ENCODE measurements at places on chromosomes 1 and 21.

GRCh38 chr1:98988904-98989555, 15.6 kb downstream of the PLPPR5 start:
- DNase-seq: no peak

GRCh38 chr1:56901716-56902115, 47.1 kb downstream of the C8A start:
- no peak for DNase-seq

- DNase-seq: no peak
Observed at GRCh38 chr1:232262991-232263390, 366.9 kb downstream of the SIPA1L2 start.

DNA sequence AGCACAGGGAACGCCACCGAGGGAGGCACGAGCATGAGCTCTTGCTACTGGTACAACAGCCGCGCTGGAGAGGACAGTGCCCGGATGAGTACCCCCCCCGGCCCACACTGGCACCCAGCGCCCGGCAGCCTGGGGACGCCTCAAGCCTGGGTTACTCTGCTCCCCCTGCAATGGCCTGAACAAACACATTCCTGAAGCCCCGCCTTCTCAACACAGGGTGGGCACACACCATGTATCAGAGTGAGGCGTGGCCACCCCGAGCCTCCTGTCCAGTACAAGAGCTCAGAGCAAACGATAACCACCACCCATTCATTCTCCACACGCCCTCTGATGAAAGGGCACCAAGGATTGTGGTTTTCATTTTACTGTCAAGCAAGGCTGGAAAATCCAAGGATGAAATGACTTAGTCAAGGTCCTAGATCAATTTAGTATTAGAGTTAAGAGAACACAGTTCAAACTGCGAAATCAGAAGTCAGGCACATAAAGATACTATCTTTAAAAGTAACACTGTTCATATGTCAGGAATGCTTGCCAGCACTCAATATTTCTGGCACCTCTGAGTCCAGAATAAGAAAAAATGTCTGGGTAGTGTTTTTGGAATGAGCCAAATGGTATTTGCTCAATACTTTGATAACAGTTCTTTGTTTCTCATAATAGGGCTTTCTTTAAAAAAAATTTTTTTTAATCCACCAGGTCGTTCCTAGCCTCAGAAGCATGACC, 22.0 kb downstream of the UBE2G2 start:
- no peak for DNase-seq

DNA sequence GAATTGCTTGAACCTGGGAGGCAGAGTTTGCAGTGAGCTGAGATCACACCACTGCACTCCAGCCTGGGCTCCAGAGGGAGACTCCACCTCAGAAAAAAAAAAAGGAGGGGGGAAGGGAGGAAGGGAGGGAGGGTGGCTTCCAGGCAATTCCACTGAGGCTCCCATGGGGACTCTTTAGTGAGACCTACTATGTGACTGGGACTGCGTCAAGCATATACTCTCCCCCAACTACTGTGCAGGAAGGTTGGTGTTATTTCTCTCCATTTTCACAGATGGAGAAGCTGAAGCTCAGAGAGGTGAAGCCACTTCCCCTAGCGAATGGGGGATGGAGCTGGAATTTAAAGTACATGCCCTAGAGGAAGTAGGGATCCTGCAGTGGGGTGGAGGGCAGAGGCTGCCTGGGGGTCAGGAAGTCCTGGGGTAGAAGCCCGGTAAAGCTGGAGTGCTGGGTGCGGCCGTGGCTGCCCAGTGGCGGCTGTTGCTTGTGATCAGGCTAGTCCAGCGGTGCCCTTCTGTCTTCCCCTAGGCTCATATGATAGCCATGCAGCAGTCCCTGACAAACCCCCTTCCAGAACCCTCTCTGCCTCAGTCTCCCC, 40.3 kb downstream of the RAP1GAP start:
- DNase-seq: no peak

DNA sequence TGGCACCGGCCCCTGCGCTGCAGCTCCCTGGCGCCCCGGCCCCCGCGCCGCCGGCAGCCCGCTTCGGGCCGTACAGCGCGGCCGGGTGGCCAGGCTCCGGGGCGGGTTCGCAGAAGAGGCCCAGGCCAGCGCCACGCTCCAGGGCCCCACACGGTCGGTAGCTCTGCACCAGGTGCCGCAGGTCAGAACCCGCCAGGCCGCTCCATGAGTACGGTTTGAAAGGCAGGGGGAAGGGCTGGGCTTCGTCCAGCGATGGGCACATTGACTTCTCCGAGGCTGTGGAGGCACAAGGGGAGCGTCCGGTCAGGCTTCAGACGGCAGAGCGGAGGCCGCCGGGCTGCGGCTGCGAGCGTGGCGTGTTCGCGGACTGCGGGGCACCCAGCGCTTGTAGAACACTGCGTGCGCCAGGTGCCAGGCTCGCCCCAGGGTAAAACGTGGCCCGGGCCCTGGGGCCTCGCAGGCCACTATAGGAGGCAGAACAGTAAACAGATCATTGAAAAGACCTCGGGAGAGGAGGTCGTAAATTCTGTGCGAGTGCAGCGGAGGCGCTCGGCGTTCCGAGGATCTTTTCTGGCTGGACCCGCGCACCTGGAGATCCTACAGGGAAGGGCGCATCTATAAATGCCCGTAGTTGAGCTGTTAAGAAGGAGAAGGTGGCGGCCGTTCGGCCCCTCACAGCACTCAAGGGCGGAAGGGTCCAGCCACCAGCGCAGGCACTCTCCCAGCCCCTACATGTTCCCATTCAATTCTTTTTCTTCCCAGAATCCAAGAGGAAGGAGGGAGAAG, 5.7 kb downstream of the GFI1 start:
- no peak for DNase-seq

GRCh38 chr1:223363057-223363855, 720 bp downstream of the SUSD4 start:
- peak; percentile 9 for DNase-seq

DNA sequence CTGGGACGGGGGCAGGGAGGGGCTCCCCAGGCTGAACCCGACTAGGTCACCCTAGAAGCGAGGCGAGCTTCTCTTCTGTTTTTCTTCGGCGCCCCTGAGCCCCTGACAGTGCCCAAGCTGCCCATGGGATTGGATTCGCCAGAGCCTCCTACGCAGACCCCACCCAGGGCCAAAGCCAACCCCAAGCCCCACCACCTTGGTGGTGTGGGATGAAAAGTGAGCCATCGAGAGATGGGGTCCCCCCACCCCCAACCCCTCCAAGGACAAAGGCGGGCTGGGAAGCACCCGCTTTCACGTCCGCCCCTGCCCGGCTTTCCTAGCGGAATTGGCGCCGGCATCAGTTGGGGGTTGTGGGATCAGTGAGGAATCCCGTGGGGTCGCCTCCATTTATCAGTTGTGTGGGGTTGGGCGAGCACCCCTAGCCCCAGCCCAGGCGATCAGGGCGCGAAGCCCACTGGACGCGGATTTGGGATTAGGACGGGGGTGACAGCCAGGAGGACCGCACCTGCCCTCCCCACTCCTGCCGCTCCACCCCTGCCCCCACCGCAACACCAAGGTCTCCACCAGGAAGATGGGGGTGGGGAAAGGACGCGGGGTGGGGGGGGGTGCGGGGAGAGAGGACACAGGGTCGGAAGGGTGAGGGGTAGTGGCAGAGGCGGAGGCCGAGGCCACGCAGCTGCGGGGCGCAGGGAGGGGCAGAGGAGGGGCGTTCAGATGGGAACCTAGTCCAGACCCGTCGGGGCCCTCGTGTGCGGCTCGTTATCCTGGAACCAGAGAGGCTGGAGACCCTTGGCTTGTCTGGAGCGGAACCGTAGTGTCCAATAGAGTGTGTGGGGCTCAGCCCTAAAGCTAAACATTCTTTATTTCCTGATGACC, 4.4 kb downstream of the TSPEAR start:
- DNase-seq: no peak

GRCh38 chr21:45032977-45033710, 41.2 kb upstream of the ADARB1 start:
- no peak for DNase-seq

GRCh38 chr1:86764523-86764922, 60.1 kb downstream of the SH3GLB1 start:
- DNase-seq: no peak

DNA sequence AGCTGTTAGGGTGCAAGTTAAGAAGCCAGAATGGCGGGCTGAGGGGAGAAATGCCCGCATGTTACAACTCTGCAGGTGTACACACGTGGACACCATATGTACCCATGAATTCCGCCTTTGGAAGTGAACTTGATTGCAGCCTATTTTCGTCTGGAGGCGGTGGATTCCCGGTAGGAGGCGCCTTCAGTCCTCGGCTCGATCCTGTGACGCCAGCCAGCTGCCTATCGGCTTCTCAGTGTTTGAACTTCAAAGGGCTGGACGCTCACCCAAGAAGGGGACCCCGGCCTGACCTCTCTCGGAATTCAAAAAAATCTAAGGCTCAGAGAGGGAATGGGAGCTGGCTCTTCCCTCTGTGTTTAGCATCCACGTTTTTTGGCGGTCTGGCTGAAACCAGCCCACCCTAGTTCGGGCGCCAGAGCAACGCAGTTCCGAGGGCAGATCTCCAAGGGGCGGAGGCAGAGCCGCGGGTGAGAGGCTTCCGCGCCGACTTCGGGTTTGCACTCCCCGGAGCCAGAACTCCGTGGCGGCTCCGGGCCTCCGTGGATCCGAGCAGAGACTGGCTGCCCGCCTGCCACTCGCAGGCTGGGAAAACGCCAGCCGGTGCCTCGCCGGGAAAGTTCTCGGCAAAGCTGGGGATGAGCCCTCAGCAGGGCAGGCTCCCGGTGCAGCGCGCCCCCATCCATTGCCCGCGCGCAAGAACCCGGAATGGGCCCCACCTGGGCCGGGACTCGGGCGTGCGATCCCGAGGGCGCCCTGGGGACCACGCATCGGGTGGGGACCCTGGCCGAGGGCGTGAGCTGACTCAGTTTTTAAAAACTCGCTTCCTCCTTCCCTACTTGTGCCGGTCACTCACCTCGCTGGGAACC, 996 bp upstream of the TMEM51 start:
- no peak for DNase-seq

- DNase-seq: no peak
Observed at GRCh38 chr1:12430525-12430924, 187.5 kb downstream of the DHRS3 start.

- no peak for DNase-seq
Observed at GRCh38 chr1:229437443-229437842, 3.5 kb upstream of the ACTA1 start.

DNA sequence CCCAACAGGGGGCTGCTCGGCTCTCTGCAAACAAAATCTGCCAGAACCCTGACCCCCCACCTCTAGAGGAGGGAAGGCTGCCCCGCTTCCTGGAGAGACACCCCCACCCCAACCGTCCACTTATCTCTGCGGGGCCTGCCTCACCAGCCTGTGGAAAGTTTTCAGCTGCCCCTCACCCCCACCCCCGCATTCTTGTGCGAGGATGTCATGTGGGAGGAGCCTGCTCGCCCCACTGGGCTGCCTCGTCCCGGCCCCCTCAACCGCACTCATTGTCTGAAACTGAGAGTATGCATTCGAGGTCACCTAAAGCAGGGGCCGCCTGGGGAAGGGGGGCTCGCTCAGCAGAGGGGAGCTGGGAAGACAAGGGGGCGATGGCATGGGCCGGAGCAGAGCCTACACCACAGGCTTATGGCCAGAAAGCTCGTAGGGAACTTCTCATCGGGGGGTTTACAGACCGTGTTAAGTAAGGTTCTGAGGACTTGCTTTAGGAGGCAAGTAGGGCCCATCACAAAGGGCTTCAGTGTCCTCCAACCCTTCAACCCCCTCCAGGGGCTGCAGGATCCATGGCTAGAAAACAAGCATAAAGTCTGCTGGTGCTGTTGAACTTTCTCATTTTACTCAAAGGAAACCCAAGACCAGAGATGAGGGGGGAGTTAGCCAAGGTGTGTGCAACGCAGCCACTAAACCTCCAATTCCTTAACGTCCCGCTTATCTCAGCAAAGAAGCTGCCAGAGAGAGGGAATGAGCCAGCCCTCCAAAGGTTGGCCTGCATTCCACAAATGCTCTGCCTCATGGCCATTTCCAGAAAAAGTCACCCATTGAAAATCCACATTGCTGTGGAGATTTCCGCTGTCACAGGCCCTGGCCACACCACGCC, 9.4 kb downstream of the EPHA2 start:
- DNase-seq: no peak

- DNase-seq: no peak
Observed at GRCh38 chr1:247962911-247963588, 2.0 kb upstream of the OR2AK2 start.

- DNase-seq: no peak
Observed at GRCh38 chr1:226782845-226783601, 43.9 kb upstream of the ITPKB start.

DNA sequence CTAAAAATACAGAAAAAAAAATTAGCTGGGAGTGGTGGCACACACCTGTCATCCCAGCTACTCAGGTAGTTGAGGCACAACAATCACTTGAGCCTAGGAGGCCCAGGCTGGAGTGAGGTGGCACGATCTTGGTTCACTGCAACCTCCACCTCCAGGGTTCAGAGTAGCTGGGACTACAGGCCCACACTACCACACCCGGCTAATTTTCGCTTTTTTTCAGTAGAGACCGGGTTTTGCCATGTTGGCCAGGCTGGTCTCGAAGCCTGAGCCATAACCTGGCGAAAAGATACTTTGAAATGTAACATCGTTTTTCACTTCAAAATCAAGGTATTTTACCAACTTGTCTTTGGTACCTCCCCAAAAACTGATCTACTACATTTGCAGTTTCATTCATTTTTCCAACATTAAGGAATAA, 6.1 kb downstream of the GAS5 start:
- no peak for DNase-seq

GRCh38 chr21:44089001-44089911, 17.9 kb upstream of the PWP2 start:
- no peak for DNase-seq

DNA sequence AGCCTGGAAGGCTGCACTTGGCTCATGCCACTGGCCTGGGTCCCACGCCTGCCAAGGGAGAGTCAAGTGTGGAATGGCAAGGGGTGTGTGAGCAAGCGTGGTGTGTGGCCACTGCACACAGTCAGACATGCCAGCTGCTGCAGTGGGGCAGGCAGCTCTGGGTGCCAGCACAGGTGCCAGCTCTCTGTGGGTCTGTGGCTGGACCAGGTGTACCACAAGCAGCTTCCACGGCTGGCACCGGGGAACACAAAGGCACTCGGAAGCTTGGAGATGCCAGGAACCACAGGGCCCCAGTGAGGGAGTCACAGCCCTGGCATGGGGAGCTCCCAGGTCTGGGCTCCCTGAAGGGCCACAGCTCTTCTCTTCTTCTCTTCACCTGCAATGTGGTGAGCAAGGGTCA, 34.8 kb downstream of the ACTL8 start:
- no peak for DNase-seq

GRCh38 chr1:247475793-247476192, 17.9 kb upstream of the OR2B11 start:
- no peak for DNase-seq

Measured in stimulated activated CD8-positive, alpha-beta memory T cell treated with anti-CD3 and anti-CD28 coated beads, Interleukin-4, amount 100 ng/mL, for 4 hours (primary cell).